ENCODE measurements at places on chromosomes 3 and 15.

- DNase-seq = no peak
These were observed 192.5 kb downstream of the GOLGA6L6 start for GRCh38 chr15:20348900-20349773.

- peak; percentile 69 for DNase-seq
These were observed at the start of gene RASA2 for GRCh38 chr3:141486746-141487520. Gene RASA2, plus strand, starts transcription at chr3:141487027. Its CDS starts 57 bp downstream, at chr3:141487084.

GRCh38 chr15:61315471-61315870 lies 86.4 kb upstream of the RORA start:
- no peak for DNase-seq

GRCh38 chr15:77734306-77734705 lies 101.6 kb upstream of the LINGO1 start:
- no peak for DNase-seq

GRCh38 chr3:45182915-45183871 lies 37.0 kb upstream of the CDCP1 start:
- DNase-seq = no peak

GRCh38 chr15:76150971-76151598 lies 91.3 kb downstream of the TMEM266 start:
- DNase-seq = peak; percentile 86

DNA sequence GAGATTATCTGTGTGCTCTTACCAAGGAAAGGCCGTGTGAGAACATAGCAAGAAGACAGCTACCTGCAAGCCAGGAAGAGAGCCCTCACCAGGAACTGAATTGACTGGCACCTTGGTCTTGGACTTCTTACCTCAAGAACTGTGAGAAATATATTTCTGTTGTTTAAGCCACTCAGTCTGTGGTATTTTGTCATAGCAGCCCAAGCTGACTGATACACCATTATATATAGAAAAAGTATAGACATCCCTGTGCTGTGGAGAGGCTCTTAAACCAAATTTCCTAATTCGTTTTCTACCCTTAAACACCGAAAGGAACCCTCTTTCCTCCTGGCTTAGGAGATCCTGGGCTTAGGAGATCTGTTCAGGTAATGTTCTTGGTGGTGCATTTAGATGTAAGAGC lies 44.8 kb downstream of the CGNL1 start:
- DNase-seq = no peak

DNA sequence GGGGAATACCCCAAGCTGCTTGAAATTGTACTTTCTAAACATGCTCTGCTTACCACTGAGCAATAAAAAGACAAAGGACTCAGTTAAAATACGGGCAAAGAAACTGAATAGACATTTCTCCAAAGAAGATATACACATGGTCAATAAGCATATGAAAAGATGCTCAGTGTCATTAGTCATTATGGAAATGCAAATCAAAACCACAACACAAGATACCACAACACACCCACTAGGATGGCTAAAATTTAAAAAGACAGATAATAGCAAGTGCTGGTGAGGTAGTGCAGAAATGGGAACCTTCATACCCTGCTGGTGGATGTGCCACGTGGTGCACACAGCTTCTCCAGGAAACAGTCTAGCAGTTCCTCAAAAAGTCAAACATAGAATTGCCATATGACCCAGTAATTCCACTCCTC lies 21.3 kb downstream of the LRIG1 start:
- no peak for DNase-seq

GRCh38 chr3:169964176-169964575 lies 2.4 kb upstream of the SEC62 start:
- DNase-seq = no peak

DNA sequence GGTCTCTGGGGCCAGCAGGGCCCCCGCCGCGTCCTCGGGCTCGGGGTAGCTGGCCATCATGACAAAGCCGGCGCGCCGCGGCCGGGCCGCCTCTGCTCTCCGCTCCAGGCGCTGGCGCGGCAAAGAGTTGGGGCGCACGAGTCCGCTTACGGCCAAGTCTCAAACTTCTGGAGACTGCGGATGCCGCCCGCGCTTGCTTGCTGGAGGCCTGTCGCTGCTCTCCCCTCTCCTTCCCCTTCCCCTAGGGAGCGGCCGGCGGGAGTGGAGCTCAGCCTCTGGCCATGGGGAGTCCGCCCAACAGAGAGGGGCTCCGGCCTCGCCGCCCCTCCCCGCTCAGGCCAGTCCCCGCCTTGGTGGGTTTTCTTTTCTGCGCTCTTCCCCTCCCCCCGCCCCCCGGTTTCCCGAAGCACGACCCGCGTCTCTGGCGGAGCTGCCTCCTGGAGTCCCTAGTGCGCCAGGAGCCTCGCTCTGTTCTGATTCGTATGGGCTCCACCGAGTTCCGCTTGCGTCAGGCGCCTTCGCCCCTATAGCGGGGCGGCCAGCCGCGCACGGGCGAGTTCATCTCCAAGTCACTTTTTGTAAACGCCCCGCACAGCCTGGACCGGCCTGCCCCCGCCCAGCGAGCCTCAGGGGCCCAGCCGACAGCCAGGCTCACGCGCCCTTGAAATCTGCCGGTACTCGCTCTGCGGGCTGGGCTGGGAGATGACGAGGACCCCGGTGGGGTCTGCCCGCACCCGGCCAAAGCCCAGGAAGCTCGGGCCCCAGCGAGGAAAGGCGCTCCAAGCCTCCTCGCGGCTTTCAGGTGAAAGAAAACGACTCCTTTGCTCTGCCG lies at the start of the genes FOXL2 and FOXL2NB:
TSS of gene FOXL2 (minus strand) at position 475 of the 832 bp plus-strand sequence. CDS start at position 60, 415 bp downstream.
TSS of gene FOXL2NB (plus strand) at position 555 of the 832 bp plus-strand sequence. CDS start at position 703, 148 bp downstream.
- peak; percentile 61 for DNase-seq

Measured in endothelial cell (in vitro differentiated cells).